GM04504 (cell line): ENCODE measurements at places on chromosomes 3 and 15.

DNA sequence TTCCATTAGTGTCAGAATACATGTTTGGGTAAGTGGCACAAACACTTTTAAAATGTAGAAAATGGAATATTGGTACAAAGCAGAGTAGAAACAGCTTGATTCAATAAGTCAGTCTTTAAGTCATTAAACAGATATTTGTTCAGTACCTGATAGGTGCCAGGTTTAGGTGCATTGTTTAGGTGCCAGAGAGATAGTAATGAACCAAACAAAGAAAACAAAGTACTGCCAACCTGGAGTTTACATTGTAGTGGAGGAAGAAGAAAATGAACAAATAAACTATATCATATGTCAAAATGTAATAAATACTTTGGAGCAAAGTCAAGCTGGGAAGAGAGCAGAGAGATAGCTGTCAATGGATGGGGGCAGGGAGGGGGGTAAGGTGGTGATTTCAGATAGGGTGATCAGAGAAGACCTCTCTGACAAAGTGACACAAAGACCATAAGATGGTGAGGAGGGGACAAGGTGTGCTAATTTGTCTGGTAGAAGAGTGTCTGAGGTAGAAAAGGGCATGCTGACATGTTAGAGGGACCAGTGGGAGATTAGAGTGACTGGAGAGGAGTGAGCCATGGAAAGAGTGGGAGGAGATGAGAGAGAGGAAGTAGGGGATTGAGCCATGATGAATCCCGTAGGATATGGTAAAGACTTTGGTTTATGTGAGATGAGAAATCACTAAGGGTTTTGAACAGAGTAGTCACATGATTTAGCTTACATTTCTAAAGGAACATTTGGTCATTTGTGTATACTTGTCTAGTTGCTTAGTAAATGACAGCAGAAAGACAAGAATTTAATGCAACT is 128.2 kb downstream of the UBE2E2 start:
- no peak for DNase-seq

DNA sequence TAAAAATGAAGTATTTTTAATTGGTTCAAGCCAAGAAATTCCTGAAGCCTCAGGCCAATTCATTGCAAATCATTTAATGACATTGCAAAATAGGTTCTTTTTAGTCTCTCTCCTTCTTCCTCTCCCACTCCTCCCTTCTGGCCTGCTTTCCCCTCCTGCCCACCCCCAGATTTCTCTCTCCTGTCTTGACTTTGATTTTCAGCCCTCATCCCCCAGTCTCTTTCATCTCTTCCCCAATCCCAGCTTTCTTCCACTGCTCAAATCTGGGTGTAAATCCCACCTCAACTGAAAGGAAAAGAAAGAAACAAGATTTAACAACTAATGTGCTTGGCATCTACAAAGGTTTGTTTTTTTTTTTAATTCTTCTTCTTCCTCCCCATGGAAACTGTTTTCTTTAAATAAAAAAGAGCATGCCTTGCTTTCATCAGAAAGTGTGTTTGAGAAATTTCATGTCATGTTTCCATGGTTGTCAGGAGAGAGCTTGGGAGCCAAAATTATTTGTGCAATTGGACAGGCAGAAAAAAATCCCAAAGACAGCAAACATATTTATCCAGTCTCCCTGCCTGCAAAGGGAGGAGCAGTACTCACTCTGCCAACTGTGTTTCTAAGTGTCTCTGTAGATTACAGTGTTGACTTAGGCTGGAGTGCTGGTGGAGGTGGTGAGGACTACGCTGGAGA is 50.4 kb downstream of the BOC start:
- DNase-seq, result no peak

- DNase-seq, result no peak
Observed at GRCh38 chr3:30107531-30107930, 498.9 kb upstream of the TGFBR2 start.

DNA sequence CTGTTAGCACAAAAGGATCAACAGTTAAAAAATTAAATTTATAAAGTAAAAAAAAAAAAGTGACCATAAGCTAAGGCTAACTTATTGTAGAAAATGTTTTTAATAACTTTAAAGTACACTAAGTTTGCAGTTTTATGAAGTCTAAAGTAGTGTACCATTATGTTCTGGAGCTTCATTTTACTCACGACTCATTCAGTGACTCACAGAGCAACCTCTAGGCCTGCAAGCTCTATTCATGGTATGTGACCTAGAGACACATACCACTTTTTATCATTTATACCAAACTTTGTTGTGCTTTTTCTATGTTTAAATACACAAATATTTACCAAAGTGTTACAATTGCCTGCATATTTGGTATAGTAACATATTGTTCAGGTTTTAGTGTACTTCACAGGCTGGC is 1552.3 kb downstream of the OTOL1 start:
- no peak for DNase-seq

GRCh38 chr15:99413955-99414754 is 151.6 kb upstream of the MEF2A start:
- DNase-seq, result no peak

DNA sequence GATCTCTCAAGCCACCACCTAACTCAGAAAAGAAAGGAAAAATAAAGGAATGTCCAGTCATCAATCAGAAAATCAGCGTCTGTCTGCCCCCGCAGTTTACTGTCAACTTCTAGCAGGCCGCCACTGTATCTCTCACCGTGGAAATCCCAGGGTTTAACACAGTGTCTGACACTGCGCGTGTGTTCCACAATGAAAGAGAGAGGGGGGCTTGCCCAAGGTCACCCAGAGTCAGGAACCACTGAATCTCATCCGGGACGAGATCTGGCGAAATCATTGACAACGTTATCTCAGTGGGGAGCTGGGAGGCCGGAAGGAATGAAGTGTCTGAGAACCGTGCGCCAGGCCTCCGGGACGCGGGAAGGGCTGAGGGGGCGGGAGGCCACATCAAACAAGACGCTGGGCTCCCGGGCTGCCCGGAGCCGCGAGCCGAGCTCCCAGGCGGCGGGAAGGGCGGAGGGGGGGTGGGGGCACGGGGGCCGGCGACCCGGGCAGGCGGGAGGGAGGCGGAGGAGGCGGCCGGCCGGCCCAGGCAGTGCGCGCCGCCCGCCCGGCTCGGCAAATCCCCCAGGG is 2.2 kb upstream of the HES1 start:
- DNase-seq, result peak; percentile 21

DNA sequence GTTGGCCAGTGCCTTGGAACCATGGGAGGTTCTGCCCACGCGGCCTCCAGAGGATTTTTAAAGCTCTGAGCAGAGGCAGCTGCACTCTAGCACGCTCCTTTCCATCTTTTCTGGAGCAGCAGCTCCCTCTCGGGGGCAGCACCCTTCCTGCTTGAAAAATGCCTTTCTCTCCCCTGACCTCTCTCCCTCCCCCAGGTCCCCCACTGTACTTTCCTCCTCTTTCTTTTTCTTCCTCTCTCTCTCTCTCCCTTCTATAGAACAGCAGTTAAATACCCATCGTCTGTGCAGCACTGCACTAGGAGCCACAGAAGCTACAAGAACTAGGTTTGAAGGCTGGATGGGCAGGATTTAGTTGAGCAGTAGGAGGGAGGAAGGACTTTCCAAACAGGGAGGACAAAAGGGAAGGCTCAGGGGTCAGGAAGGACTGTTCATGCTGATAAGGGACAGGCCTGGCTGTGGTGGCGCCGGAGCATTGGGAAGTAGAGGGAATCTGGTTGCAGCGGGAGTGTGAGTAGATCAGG is 4.4 kb downstream of the ALPK3 start:
- no peak for DNase-seq

GRCh38 chr15:96343113-96344059 is 12.9 kb downstream of the NR2F2 start:
- DNase-seq, result no peak

- no peak for DNase-seq
Observed at GRCh38 chr15:50501815-50502214, 44.7 kb downstream of the USP50 start.

DNA sequence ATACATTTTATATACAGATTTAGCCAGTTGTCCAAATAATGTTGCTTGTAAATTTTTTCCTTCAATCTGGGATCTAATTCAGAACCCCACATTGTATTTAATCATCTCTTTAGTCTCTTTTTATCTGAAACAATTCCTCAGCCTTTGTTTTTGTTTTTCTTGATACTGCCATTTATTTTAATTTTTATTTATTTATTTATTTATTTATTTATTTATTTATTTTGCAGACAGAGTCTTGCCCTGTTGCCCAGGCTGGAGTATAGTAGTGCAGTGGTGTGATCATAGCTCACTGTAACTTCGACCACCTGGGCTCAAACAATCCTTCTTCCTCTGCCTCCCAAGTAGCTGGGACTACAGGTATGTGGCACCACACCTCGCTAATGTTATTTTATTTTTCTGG is 61.5 kb downstream of the CHCHD4 start:
- DNase-seq, result no peak

- DNase-seq, result no peak
Observed at GRCh38 chr3:170520996-170521395, 64.9 kb downstream of the SLC7A14 start.

DNA sequence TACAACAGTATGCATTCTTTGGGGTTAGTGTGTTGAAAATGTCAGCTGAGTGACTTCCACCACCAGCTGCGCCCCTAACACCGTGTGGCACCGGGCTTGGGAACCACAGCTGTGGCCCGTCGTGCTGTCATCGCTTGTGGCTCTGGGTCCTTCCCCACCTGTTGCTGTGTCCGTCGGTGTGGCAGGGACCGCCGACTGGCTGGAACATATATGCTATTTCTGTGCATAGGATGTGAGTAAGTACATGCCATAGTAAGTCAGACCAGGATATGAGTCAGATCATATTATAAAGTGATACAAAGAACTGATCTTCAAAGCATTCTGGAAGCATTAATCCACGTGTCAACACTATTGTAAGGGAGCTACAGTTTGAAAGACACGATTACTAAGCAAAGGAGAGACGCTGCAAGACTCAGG is 31.9 kb downstream of the EHD4 start:
- peak; percentile 36 for DNase-seq

DNA sequence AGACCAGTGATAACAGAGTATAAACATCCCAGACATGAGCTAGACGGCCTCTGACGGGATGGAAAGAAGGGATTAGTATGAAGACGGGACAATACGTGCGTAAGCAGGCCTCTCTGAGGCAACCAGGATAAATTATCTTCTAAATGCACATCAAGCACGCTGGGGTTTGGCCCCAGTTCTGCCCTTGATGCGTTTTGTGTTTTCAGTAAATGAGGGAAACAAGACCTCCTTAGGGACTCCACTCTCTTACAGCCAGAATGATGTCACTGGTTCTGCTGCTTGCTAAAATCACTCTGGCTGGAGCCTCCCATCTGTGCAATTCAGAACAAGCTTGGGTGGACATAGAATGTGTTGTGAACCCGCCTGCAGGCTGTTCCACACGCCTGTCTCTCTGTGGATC is 156.0 kb upstream of the MCTP2 start:
- DNase-seq, result no peak

DNA sequence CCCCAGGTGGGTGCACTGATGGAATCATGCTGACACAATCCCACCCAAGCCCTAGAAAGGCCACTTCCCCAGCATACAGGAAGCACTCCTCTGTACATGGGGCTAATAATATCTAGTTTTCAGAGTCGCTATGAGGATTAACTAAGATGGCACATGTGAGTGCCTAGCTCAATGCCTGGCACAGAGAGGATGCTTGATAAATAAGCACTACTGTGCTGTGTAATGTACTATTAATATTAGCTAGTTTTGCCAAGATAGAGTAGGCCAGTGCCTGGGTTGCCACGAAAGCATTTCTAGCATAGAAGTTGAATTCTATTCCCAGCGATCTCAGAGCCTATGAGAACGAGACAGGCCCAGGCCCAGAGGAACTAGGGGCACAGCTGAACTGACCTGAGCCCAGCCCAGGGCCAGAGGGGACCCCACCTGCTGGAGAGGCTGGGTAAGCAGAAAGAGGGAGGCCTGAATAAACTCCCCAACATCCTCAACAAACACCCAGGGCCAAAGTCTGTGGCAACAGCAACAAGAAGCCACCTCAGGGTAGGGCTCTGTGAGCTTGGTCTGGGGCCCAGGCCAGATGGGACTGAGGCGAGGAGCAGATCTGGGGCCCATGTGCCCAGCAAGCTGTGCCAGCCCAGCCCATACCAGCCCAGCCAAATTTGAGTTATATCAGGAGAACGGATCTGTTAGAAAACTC is 7.6 kb upstream of the SEMA7A start:
- no peak for DNase-seq

DNA sequence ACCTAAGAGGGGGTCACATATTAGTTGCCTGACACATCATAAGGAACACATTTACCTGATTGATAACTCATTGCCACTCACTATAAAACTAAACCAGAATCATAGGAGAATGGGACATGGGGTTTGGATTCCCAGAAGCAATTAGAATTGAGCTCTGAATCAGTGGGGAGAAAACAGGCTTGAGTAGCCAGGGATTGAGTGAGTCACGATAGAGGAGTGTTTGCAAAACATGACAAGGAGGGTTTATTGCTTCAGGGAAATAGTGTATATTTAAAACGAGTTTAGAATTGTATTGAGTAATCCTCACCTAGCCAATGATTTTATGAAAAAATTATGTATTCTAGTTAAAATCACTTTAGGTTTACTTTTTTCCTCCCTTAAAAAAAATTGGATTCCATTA is 101.1 kb upstream of the THRB start:
- DNase-seq, result peak; percentile 28

DNA sequence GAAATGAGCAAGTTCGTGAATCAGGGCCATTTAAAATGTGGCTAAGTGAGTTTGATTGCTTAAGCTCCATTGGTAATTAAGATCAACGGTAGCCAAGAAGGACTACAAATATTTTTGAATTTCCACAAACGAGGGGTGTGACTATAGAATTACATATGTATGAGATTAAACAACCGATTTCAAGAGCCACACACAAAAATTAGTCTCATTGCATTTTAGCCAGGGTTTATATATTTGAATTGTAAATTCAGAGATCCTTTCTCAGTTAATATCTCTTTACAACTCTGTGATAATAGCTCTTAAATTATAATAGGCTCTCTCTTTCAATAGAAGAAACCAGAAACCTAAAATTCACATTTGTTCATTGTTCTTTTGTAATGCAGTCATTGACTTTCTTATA is 325.6 kb upstream of the ICE2 start:
- DNase-seq, result no peak

GRCh38 chr15:26525096-26525495 is 247.8 kb downstream of the GABRB3 start:
- DNase-seq, result no peak

- no peak for DNase-seq
Observed at GRCh38 chr15:60213377-60214000, 184.3 kb downstream of the ANXA2 start.

GRCh38 chr3:52983828-52984227 is 62.0 kb downstream of the SFMBT1 start:
- no peak for DNase-seq

DNA sequence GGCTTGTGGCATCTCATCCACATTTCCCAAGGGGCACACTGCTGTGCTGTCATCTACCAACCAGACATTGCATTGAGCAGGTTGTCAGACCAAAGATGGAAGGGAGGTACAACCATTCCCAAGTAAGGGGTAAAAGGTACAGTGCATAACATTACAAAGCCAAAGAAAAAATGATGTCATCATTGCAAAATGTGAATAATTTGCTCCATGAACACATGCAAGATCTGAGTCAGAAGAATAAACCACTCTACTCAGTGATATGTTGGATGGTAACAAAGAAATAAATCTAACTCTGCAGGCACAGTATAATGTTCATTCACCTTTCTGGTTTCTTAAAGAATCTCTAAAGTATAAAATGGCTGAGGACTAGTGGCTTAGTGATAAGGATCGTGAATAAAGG is 202.7 kb downstream of the MAGI1 start:
- DNase-seq, result no peak

GRCh38 chr3:2765002-2765579 is 345.1 kb downstream of the IL5RA start:
- no peak for DNase-seq
